Adipocyte (in vitro differentiated cells): ENCODE measurements at places on chromosomes 5 and 9.

- no peak for DNase-seq
Measured at GRCh38 chr9:136644343-136644592, 18.4 kb upstream of the EGFL7 start.

DNA sequence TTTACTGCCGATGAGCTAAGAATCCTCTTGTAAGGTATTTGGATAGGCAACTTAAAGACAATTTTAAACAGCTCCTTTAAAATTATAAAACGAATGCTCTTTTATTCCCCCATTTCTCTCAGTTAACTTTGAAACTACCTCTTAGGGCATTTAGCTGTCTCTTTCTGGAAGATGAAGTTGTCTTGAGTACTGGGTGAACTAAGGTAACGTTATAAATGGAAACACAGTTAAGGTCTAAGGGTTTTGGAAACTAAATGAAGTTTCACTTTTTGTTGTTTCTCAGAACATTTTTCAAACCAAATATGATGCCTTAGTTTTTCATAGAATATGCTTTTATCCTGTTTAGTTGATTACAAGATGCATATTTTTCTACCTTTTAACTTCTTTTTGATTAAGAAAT is 6.8 kb downstream of the UBE2R2 start:
- no peak for DNase-seq

GRCh38 chr9:37449862-37450632 is 15.2 kb downstream of the ZBTB5 start:
- DNase-seq: no peak

- DNase-seq: no peak
Measured at GRCh38 chr5:39726467-39726866, 301.7 kb upstream of the DAB2 start.

GRCh38 chr5:80623999-80624398 is 30.5 kb upstream of the MSH3 start:
- no peak for DNase-seq

DNA sequence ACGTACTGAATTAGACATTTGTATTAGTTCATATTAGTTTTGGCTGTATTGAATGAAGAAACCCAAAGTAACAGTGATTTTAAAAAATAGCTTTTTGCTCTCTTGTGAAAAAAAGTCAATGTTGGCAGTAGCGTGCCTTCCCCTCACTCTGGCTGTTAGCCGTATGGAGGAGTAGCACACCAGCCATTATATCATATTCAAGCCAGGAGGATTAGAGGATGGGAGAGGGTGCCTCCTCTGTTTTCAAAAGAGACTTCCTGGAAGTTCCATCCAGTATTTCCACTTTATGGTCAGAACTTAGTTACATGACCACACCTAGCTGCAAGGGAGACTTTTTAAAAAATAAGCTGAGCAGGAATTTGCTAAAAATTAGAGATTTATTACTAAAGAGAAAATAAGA is 41.2 kb downstream of the GPR21 start:
- DNase-seq: no peak

DNA sequence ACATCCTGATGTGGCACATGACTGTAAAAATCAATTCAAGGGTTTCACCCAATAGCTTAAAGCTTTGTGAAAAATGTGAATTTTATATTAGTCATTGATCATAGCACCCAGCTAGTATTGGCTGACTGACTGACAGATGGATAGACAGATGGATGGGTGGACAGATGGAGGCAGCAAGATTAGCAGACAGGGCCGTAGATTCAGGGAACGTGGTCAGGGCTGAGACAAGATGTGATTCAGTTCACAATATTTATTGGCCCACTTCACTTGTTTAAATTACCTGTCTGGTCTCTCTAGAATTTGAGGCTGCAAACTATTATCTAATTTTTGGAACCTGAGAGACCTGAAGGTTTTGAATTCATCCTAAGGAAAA is 12.0 kb upstream of the PCSK5 start:
- no peak for DNase-seq

DNA sequence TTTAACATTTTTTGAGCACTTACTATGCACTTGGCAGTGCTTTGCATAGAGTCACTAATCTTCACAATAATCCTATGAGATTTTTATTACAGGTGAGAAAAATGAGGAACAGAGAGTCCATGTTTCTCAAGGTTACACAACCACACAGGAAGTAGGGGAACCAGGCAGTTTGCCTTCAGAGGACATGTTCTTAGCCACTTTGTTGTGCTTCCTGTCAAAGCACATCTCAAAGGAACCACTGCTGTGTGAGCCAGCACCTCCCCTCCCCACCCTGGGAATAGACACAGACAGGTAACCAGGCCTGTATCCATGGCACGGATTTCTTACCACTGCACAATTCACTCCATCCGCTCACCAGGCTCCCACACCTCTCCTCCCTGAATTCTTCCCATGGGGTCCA is 6.3 kb upstream of the DNAJB5 start:
- no peak for DNase-seq

DNA sequence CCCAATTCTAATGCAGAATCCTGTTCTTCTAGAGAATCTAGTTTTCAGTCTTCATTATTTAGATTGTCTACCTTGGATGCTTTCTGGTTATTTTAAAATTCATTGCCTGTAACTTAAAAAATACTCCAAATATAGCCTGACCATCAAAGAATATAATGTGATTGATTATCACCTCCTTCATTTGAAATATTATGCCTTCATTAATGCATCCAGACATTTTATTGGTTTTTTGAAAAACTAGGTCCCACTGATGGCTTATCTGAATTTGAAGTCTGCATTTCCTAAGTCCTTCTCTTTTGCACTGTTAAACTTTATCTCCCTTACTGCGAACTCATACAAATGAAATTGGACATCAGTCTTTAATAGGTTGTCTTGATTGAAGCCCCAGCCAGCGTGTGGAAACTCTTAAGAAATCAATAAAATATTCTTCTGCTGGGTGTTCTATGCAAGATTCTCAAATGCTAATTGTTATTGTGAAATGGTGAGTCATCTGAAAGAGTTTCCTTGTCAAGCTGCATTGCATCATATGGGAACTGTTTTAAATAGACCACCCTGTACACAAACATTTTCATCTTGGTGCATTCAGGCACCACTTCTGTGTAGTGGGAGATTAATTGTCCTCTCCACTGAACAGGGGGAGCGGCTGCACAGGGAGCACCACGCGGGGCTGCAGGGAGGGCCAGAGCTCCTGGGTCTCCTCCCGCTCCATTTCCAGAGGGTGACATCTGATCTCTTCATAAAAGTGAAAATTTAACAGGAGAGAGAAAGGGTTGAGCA is 92.3 kb upstream of the FANCC start:
- peak; percentile 96 for DNase-seq

DNA sequence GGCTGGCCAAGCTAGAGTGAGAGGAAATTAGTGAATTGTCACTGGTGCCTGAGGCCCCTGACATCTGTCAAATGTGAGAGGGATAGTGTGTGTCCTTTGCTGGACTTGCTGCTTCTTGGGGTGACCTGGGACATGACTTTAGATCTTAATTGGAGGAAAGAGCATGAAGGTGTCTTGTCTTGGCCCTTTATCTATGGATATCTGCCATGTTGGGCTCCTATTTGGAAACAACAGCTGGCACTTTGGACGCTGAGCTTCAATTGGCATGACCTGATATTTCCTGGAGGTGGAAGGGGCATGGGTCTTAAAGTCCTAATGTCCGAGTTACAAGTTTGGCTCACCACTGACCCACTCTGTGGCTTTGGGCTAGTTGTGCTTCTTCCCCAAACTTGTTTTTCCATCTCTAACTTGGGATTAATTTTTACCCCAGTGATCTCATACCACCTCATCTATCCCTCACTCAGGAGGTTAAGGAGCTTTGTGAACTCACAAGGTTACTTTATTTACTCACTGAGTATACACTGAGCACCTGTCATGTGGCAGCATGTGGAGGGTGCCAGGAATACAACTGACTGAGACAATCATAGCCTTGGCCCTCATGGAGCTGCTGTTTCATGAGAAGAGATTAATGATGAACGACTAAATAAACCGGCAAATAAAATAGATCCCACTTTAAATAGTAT is 30.1 kb upstream of the CXCL14 start:
- no peak for DNase-seq

GRCh38 chr5:67652201-67652600 is 455.6 kb upstream of the CD180 start:
- no peak for DNase-seq

GRCh38 chr9:21817176-21817575 is 14.7 kb downstream of the MTAP start:
- peak; percentile 71 for DNase-seq

DNA sequence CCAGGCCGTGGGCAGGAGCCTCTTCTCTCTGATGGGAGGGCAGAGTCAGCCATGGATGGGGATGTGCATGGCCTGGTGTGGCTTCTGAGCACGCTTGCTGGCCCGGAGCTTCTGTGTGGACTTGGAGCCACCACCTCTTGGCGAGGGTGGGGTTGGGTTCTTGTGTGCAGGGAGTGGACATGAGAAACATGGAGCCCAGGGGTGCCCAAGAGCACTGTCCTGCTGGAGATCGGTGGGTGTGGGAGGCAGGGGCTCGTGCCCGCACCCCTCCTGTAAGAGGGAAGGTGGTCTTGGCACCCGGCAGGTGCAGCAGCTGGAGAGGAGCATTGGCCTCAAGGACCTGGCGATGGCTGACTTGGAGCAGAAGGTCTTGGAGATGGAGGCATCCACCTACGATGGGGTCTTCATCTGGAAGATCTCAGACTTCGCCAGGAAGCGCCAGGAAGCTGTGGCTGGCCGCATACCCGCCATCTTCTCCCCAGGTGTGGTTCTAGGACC is 23.8 kb downstream of the FBXW5 start:
- no peak for DNase-seq

DNA sequence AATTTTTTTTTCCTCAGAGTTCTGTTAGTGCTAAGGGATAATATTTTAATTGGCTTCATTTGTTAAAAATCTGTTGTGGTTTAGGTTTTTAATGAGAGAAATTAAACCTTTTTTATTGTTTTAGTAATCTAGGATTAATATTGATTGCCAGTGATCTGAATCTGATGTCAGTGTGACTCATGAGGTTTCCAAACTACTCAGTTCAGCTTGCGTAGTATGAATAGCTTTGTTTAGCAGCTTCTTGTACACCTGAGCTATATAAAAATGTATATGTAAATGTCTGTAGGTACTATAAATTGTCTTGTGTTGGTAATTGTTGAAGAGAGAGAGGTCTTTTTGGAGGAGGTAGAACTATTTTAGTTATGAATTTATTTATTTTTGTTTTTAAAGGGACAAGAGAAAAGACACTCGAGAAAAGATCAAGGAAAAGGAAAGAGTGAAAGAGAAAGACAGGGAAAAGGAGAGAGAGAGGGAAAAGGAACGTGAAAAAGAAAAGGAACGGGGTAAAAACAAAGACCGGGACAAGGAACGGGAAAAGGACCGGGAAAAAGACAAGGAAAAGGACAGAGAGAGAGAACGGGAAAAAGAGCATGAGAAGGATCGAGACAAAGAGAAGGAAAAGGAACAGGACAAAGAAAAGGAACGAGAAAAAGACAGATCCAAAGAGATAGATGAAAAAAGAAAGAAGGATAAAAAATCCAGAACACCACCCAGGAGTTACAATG is 26.3 kb downstream of the SREK1 start:
- DNase-seq: no peak

GRCh38 chr9:29211003-29211579 is 1637.8 kb upstream of the C9orf72 start:
- DNase-seq: no peak
